ENCODE measurements at places on chromosomes 16 and 17.

GRCh38 chr16:2881783-2882649 lies 999 bp upstream of the FLYWCH2 start:
- no peak for DNase-seq

DNA sequence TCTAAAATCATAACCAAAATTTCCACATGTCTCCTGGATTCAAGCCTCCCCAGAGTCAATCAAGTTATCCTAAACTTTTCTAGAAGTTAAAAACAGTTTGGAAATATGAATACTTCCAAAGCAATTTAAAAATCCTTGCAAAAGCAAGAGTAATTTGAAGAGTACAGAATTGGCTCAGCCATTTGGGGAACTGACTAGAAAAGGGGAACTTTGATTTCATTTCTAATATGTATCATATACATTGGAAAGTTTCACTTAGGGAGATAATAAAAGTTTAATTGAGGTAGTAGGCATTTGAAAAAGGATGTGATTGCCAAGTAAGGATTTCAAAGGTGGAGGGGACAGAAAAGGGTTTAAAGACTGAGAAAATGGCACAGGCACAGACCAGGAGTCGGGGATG lies 9.0 kb upstream of the SLFN12L start:
- no peak for DNase-seq

DNA sequence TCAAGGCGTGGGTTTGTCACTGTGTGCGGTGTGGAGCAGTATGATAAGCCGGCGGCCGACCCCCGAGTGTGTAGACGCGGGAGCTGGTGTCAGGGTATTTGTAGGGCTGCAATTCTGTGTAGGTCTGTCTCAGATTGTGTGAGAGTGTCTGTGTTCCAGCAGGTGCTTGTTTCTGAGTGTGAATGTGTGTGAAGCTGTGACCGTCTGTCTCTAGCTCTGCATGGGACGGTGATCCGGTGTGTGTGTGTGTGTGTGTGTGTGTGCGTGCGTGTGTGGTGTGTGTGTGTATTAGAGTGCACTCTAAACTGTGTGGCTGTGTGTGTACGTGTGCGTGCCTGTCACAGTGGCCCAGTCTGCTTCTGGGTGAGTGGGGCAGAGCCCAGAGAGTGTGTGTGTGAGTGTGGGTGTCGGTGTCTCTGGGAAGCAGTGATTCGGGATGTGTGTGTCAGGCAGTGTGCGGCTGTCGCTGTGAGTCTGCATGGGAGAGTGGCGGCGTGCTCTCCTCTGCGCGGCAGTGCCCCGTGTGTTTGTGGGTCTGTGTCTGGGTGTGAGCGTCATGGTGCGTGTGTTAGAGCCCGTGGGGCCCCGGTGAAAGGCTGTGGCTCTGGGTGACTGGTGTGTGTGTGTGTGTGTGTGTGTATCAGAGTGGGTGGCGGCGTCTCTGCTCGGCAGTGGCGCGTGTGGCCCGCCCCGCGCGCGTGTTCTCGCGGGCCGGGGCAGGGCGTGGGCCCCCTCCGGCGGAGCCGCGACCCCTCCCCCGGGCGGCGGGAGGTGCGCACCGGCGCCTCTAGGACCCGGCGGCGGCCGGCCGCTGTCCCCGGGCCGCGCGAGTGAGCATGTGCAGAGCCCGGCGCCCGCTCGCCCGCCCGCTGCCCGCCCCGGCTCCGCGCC lies at the start of gene WSCD1:
Gene WSCD1, plus strand, starts transcription at position 841 of the 891 bp plus-strand sequence. CDS start 10,280 bp downstream, outside the sequence.
- DNase-seq: peak; percentile 44

DNA sequence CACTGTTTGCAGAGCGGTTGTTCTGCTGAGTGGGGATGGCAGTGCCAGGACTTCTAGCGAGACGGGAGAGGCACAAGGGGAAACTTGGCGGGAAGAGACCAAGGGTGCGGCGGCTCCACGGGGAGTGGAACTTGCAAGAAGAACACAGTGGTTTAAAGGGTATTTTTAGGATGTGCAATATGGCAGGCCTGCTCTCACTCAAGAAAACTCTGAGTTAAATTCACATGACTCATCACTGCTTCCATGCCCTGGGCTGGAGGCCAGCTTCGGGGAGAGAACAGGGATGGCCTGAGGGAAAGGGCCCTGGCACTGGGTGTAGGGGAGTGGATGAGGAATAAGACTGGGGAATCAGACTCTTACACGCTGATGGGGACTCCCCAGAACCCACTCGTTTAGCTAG lies 13.3 kb upstream of the CD300LD start:
- DNase-seq: no peak

GRCh38 chr17:7951143-7951792 lies 19.3 kb downstream of the CNTROB start:
- DNase-seq: no peak

GRCh38 chr17:15431766-15432165 lies 35.7 kb downstream of the CDRT4 start:
- peak; percentile 64 for DNase-seq

- no peak for DNase-seq
These were observed 147.5 kb upstream of the CIBAR2 start for GRCh38 chr16:85259832-85260167.

DNA sequence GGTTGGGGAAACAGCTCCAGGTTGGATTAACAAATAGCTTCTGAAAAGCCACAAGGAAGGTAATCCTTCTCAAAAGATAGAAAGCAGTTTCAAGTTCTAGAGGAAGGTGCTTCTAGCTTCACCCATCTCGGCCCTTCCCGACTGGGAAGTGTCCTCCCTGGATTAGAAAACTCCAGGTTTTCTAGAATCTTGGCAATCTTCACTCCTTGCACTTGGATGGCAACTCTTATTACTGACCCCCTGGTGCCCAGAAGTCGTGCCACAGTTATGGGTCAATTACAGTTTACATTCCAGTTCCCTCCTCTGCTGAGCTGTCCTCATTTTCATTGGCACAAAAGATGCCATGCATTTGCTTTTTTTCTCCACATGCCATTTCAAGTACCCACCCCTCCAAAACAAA lies 65.6 kb downstream of the SMG6 start:
- no peak for DNase-seq

DNA sequence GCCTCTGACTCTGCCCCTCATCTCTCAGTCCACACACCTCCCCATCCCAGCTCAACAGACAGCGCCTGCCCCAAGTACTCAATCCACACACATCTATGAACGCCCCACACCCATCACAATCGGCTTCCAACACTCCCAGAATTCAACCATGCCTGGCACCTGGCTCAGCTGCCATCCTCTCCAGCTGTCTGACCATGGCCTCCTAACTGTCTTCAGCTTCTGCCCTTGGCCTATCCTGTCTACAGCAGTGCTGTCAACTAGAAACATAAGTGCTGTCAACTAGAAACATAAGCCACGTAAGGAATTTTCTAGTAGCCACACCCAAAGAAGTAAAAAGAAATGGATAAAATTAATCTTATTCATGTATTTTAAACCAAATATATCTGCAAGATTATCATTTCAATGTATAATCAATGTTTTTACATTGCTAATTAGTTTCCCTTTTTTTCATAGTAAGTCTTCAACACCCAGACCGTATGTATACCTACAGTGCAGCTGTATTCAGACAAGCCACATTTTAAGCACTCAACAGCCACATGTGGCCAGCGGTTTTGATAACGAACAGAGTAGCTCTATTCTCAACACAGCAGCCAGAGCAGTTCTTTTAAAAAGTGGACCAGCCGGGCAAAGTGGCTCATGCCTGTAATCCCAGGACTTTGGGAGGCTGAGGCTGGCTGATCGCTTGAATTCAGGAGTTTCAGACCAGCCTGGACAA lies 48.6 kb upstream of the ZNF423 start:
- DNase-seq: peak; percentile 2

DNA sequence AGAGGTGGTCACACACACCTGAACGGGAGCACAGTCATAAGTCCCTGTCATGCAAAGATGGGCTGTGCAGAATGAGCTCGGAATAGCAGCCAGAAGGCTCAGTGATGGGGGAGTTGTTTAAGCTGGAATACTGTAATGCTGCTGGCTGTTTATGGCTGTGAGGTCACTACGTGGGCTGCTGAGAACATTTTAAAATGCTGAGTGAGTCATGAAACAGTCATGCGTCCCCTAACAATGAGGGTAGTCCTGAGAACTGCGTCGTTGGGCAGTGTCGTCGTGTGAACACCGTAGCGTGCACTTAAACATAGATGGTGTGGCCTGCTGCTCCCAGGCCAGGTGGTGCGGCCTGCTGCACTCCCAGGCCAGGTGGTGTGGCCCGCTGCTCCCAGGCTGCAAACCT lies 39.7 kb downstream of the TBCD start:
- DNase-seq: no peak

DNA sequence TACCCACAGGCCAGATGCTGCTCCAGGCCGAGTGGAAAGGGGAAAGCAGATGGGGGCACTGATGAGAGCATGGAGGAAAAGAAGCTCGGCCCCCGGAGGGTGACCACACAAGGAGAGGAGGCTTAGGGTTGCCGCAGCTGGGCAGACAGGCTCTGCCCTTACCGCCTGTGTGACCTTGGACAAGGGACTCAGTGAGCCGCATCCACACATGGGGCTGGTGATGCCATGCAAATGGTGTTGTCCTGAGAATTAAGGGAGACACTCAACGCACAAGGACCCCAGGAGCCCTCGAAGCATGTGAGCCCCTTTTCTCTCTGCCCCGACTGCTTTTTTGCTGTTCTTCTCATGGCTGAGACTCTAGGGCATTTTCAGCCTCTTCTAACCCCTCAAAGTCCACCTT lies 61.0 kb downstream of the PLXDC1 start:
- no peak for DNase-seq

GRCh38 chr17:60301649-60302048 lies 90.3 kb downstream of the USP32 start:
- no peak for DNase-seq

DNA sequence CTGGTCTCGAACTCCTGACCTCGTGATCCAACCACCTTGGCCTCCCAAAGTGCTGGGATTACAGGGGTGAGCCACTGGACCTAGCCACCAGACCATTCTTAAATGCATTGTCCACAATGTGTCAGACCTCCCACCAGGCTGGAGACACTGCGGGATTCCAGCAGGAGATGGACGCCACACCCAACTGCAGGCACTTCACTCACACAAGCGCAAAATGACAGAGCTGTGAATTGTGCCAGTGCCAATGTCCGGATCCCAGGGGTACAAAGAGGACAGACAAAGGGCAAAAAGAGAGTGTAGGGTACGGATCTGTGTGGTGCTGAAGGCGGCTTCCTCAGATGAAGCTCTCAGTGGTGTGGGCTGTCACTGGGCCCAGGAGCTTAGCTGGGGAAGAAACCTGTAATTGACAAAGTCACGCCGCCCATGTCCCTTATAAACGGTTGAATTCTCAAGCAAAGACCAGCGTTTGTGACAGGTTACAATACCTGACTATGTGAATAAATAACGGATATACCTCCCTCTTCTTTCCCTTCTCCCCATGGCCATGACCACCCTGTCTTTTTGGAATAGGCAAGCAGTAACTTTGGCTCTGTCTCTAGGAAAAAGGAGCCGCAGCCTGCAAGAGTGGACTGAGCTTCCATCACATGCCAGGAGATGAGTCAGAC lies 40.0 kb downstream of the HS3ST3A1 start:
- no peak for DNase-seq

- no peak for DNase-seq
These were observed 123.7 kb downstream of the ABCC1 start for GRCh38 chr16:16073001-16073545.

DNA sequence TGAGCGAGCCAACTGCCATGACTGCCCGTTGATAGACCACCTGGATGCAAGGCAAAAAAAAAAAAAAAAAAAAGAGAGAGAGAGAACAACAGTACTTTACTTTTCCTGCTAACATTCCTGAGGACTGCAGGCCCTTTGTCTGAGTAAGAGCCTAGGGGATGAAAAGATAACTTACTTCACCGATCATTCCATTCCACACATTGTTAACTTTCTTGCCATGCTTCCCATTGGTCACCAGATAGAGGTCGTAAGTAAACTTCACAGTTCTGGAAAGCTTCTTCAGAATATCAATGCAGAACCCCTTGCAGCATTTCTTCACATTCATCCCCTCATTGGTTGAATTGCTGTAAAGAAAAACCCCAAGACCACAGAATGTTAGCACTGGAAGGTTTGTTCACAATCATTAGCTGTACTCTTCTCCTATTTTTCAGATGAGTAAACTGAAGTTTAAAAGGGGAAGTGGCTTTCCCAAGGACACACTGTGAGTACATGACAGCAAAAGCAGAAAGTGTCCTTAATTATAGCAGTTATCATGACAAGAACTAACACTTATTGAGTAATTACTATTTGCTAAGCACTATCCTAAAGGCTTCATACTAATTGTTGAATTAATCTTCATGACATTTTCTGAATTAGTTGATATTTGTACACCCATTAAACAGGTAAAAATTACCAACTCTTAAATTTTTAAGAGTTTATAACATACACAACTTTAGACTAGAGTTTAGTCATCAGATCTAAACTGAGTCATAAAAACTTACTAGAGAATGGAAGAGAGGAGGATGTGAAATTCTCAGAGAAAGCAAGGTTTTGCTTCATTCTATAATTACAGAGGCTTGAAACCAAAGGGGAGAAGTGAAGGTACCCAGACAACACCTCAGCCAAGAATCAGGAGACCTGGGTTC lies 341.2 kb downstream of the GRIN2A start:
- DNase-seq: no peak
